Stimulated activated CD8-positive, alpha-beta memory T cell treated with anti-CD3 and anti-CD28 coated beads, Interleukin-7, amount 100 ng/mL, for 1 hour (primary cell): ENCODE measurements at places on chromosomes 11 and 22.

DNA sequence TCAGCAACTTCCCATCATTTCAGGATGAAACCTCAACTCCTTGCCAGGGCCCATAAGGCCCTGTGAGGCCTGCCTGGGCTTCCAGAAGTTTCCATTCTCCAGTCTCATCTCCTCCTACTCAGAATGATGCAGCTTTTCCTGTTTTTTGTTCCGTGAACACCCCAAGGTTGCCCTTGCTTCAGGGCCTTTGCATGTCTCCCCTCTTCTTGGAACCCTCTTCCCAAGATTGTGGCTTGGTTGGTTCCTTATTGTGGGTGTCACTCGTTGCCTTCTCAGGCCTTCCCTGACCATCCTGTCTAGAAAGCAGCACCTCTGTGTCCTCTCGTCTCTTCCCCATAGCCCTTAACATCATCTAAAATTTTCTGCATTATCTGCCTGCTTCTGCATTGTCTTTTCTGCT, 23.2 kb upstream of the YWHAH start:
- no peak for DNase-seq

GRCh38 chr11:100925935-100926334, 203.7 kb downstream of the PGR start:
- no peak for DNase-seq

- DNase-seq = no peak
Measured at GRCh38 chr22:30486118-30486517, 14.3 kb upstream of the SEC14L3 start.

DNA sequence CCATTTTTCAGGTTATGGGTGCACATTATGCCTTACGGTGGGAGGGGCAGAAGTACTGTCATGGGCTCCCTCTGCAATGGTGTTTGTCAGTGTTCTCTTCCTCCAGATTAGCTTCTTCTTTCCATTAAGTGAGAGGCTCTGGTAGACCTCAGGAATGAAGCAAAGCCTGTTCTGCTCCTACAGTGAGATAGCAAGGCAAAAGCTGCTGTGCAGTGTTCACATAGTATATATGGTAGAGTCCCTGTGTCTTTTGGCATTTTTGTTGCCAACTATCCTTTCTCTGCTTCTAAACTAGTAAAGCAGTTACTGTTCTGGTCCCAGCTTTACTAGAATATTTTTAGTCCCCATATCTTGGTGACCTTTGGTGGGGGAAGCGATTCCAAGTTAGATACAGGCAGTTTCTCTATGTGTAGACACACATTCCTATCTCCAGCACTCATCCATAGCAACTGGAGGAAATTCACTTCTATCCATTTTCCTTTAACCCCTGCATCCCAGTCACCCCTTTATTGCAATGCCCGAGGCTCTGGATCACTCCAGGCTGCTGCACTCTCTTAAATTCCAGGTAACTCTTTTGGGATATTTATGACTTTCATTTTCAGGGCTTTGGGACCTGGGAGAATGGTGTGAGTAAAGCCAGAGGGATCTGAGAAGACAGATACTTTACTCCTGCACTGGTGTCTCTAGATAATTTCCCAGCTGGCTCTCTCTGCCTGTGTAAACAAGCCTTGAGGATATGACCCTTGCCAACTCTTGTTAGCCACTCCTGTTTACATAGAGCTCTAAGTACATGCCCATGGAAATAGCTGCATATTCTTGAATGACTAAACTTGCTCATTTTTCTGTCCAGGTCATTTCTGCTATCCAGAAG, 3.9 kb upstream of the TRIM34 start:
- no peak for DNase-seq

GRCh38 chr11:3970108-3970507, 114.6 kb downstream of the STIM1 start:
- DNase-seq = no peak

GRCh38 chr22:31923136-31923535, 21.2 kb upstream of the YWHAH start:
- no peak for DNase-seq

DNA sequence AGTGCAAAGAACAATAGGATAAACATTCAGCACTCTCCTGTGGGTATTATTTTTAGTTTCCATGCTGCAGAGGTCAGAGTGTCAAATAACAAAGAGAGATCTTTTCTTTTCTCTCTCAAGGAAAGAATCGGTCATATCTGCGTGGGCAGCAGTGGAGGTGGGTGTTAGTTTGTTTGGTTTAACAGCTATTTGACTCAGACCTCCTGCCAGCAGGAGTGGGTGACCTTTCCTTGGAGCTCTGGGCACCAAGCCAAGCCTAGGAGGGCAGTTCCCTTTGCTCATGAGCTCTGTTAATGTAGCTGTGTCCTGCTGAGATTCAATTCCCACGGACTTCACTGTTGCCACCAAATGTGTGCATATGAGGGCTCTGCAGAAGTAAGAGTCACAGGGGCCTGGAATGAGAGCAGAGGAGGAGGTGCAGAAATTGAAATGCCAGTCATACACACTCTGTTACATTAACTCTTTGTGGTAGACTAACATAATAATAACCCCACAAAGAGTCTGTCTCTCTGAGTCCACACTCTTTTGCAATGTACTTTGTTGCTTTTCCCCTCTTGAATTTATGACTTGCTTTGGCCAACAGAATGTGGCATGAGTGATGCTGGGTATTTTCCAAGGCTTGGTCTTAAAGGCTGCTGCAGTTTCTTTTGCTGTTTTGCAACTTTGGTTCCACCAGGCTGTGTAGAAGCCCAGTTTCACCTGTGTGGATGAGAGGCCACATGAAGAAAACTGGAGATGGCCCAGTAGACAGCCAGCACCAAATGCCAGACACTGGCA, 76.0 kb upstream of the GRK3 start:
- no peak for DNase-seq

DNA sequence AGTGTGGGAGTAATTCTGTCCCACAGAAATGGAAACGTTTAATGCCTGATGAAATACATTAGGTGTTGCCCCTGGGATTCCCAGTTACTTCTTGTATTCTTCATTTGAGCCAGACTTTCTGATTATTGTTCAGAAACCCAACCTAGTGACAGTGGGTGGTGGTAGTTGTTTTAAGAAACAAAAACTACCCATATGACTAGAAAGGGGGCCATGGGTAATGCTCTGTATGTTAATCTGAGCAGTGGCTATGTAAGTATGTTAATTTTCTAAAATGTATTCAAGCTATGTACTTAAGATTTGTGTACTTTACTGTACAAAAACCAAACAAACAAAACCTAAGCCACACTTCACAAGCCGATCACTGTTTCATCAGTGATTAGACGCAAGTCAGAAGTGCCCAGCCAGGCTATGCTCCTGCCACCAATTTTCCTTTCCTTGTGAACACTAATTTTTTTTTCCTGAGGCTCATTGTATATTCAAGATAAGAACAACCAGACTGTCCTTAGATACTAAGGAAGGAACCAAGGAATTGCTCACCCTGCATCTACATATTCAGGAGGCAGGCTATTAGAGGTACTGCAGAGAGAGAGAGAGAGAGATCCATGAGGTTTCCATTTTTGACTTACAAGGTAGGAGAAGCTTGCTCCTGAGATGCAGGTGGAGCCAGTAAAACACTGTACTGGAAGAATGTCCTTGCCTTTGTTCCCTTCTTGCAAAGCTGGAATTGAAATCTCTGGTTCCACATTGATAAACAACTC, 122.7 kb downstream of the DBX1 start:
- no peak for DNase-seq

GRCh38 chr11:69201764-69202370, 46.1 kb downstream of the SMIM38 start:
- no peak for DNase-seq

DNA sequence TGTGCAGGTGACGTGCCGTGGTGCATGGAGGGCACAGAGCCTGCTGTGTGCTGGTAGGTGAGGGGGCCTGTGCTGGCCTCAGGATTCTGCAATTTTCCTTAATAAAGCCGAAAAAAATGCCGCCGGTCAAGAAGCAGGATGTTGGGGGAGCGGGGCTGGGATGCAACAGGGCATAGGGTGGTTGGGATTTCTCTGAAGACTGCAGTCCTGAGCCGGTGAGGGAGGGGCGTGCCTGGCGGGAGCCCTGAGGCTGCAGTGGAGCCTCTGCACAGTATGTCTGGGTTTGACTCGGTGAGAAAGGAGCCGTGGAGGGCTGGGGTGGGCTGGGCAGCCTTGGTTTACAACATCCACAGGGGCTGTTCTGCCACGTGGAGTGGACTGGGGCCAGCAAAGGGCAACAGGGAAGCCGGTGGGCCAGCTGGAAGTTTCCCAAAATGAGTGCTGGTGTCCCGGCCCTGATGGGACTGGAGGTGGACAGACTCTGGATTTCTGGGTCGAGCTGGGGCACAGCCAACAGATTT, 1.3 kb downstream of the CDHR5 start:
- no peak for DNase-seq
